CD4-positive, CD25-positive, alpha-beta regulatory T cell (primary cell): ENCODE measurements at places on chromosomes 1 and 21. TPM values are rescaled to one million over a fixed set of nuclear protein-coding genes. Genes with fewer than 3 reads are reported as not detected.

HCRTR1 gene
- not detected for polyA plus RNA-seq

NGF gene
- not detected for polyA plus RNA-seq

S100A7 gene
- polyA plus RNA-seq: not detected

PROK1 gene
- not detected for polyA plus RNA-seq

CEP350 gene
- polyA plus RNA-seq: 29.4 TPM

SH2D5 gene
- polyA plus RNA-seq: not detected

RSPO1 gene
- not detected for polyA plus RNA-seq

LYPLA2 gene
- polyA plus RNA-seq: 111 TPM

LAPTM5 gene
- 565 TPM for polyA plus RNA-seq

XKR8 gene
- 17.6 TPM for polyA plus RNA-seq

FAM177B gene
- polyA plus RNA-seq: not detected

LRRIQ3 gene
- 3.3 TPM for polyA plus RNA-seq

SIM2 gene
- 0.03 TPM for polyA plus RNA-seq

CASZ1 gene
- polyA plus RNA-seq: 1.1 TPM

NPL gene
- 12.2 TPM for polyA plus RNA-seq

H3-3A gene
- polyA plus RNA-seq: 1,137 TPM

FNDC10 gene
- 0.21 TPM for polyA plus RNA-seq

TNFRSF18 gene
- polyA plus RNA-seq: 21.2 TPM

DENND2C gene
- 0.78 TPM for polyA plus RNA-seq

ERICH3 gene
- not detected for polyA plus RNA-seq

HEYL gene
- polyA plus RNA-seq: not detected

RPTN gene
- polyA plus RNA-seq: not detected

ADIPOR1 gene
- polyA plus RNA-seq: 105 TPM

KRTAP12-3 gene
- polyA plus RNA-seq: not detected

AUNIP gene
- 0.26 TPM for polyA plus RNA-seq

FOXO6 gene
- polyA plus RNA-seq: not detected

GPR37L1 gene
- polyA plus RNA-seq: 0.09 TPM

MIXL1 gene
- not detected for polyA plus RNA-seq

SPRR5 gene
- polyA plus RNA-seq: not detected

SLC9C2 gene
- polyA plus RNA-seq: not detected

HHIPL2 gene
- not detected for polyA plus RNA-seq

FNDC5 gene
- polyA plus RNA-seq: not detected

RNU1-2 gene
- polyA plus RNA-seq: not detected

SAMSN1 gene
- polyA plus RNA-seq: 49.4 TPM

PPIH gene
- polyA plus RNA-seq: 68.4 TPM

GJA9 gene
- polyA plus RNA-seq: not detected

SLFNL1 gene
- not detected for polyA plus RNA-seq

HAO2 gene
- not detected for polyA plus RNA-seq

PPT1 gene
- polyA plus RNA-seq: 219 TPM

KPRP gene
- not detected for polyA plus RNA-seq

S100A9 gene
- 37.6 TPM for polyA plus RNA-seq

FAM229A gene
- polyA plus RNA-seq: 0.14 TPM

OR2L8 gene
- polyA plus RNA-seq: not detected

MPZ gene
- polyA plus RNA-seq: not detected

DHRS3 gene
- polyA plus RNA-seq: 25.6 TPM

GRIK1 gene
- not detected for polyA plus RNA-seq

FAM72A gene
- 1.2 TPM for polyA plus RNA-seq

SLAMF1 gene
- polyA plus RNA-seq: 33.5 TPM

SPRR2A gene
- not detected for polyA plus RNA-seq

PTGFRN gene
- polyA plus RNA-seq: not detected

S100A8 gene
- not detected for polyA plus RNA-seq

CYP4A22 gene
- not detected for polyA plus RNA-seq

AKR7A3 gene
- polyA plus RNA-seq: not detected

LCE3B gene
- polyA plus RNA-seq: not detected

OR2L3 gene
- not detected for polyA plus RNA-seq
